ENCODE measurements at places on chromosomes 6 and 20.

GRCh38 chr20:257419-257818 lies at the start of gene DEFB132:
DEFB132 (plus strand) TSS chr20:257724; CDS start chr20:257779, 55 bp downstream.
- DNase-seq, result no peak

- no peak for DNase-seq
Measured at GRCh38 chr20:1477896-1478490, 11.3 kb upstream of the NSFL1C start.

DNA sequence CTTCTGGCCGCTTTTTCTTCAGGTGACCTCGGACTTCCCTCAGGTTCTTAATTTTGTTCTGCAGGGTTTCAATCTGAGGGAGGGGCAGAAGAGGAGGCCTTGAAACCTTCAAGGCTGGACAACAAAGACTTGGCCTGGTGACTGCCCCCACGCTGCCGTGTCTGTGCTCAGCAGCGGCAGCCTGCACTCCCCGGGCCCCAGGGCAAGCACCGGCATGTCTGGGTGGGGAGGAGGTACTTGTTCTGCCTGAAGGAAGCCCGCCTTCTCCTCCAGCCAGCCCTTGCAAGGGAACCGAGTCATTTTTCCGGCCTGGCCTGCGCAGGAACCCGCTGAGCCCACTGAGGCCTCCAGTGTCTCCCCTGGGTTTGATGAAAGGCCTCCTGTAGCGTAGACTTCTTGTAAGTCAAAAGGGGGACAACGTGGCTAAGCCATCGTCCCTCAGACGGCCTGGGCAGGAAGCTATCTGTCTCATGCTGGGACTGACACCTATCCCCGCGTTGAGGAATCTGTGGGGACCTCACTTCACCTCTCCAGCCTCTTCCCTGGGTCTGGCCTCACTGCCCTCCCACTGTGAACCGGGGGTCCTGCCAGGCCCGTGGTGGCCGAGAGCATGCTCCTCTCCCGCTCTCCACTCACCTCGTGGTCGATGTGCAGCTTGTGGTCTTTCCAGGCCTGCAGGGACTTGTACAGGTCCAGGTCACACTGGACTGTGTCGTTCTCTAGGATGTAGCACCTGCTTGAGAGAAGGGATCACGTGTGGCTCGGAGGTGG lies 119.9 kb downstream of the SULF2 start:
- DNase-seq, result no peak

GRCh38 chr6:46079061-46079460 lies 50.7 kb upstream of the ENPP4 start:
- DNase-seq, result no peak

DNA sequence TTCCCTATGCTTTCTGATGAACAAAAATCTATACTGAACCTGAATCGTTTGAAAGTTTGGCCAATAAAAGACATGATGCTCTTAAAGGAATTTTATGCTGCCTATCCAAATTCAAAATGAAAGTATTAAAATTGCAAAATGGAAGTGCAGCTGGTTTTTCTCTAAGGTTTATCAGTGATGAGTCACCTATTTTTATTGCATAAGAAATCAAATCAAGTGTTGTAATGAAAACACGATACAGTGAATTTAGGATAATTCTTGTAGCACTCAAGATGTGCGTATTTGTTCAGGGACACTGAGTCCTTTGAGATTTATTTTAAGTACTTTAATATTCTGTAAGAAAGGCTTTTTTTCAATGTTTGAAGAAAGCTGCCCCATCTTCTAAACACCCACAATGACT lies 409.5 kb downstream of the ADGRB3 start:
- no peak for DNase-seq

GRCh38 chr6:134073161-134073560 lies 20.7 kb upstream of the SLC2A12 start:
- DNase-seq, result no peak

DNA sequence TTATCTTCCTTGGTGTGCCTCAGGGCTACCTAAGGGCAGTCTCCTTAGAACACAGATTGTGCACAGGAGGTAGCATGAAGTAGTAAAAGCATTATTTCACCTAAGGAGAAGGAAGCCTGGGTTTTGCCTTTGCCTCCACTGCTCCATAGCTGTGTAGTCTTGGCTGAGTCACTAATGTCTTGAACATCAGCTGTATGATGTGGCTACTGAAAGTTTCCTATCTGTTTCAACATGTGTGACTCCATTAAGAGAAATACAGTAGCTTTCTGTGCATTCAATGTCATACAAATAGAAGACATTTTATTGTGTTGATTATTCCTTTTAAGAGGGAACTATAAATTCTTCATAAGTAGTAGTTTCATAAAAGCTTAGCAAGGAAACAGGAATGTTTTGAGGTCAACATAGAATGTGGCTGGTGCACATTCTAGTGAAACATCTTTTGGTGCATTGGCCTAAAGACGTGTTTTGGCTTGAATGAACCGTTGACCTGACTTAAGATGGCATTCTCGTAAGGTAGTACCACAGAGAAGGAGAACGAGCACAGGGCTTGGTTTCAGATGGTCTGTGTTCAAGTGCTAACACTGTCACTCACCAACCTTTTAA lies 70.6 kb downstream of the CTNNBL1 start:
- no peak for DNase-seq

GRCh38 chr6:112457886-112458285 lies 110.8 kb downstream of the RFPL4B start:
- DNase-seq, result no peak

- DNase-seq, result no peak
Measured at GRCh38 chr6:105275542-105275941, 95.7 kb upstream of the POPDC3 start.

DNA sequence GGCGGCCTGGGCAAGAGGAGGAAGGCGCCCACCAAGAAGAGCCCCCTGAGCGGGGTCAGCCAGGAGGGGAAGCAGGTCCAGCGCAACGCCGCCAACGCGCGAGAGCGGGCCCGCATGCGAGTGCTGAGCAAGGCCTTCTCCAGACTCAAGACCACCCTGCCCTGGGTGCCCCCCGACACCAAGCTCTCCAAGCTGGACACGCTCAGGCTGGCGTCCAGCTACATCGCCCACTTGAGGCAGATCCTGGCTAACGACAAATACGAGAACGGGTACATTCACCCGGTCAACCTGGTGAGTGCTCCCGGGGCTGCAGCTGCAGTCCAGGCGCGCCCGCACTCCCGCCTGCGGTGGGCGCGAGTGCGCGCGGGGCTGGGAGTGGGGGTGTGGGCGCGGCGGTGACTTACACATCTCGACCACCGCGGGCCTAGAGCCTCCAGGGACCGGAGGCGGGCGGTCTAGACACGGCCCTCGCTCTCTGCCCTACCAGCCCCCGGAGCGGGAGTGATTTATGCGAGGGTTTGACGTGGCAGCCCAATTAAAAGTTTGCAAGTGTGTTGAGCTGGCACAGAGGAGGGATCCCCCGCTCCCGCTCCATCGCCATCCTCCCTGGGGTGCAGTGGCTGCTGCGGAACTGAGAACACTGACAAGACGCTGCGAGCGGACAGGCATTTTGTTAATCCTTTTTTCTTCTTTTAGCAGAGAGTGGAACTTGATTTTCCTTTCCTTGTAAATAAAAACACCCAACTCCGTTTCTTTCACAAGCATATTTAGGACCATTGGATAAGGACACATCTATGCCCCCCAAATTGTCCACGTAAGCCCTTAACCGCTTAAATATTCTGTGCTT lies 867 bp downstream of the TCF21 start:
- DNase-seq, result no peak

- DNase-seq, result no peak
Measured at GRCh38 chr6:122558080-122558479, 52.1 kb upstream of the PKIB start.

- DNase-seq, result no peak
Measured at GRCh38 chr20:14992961-14993360, 655.5 kb upstream of the FLRT3 start.

DNA sequence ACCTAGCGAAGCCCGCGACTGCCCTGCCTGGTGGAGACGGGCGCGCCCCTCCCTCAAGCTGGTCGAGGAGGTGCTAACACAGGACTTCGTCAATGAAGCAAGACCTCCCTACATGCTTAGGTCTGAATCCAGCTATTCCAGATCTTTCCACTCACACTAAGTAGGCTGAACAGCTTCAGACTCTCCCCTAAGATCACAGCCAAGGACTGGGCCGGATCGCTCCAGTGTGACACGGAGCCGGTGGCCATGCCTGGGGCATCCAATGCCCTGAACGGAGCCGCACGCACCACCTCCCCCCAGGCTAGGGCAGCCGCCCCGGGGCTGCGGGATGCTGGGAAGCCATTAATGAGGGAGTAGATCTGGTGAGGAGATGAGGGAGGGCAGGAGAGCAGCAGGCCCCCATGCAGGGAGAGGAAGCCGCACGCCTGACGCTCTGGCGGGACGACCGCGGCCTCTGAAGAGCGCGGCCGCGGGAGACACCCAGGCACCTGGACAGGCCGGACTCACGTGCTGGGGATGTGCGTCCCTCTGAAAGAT lies 200.0 kb downstream of the WDR27 start:
- DNase-seq, result no peak

DNA sequence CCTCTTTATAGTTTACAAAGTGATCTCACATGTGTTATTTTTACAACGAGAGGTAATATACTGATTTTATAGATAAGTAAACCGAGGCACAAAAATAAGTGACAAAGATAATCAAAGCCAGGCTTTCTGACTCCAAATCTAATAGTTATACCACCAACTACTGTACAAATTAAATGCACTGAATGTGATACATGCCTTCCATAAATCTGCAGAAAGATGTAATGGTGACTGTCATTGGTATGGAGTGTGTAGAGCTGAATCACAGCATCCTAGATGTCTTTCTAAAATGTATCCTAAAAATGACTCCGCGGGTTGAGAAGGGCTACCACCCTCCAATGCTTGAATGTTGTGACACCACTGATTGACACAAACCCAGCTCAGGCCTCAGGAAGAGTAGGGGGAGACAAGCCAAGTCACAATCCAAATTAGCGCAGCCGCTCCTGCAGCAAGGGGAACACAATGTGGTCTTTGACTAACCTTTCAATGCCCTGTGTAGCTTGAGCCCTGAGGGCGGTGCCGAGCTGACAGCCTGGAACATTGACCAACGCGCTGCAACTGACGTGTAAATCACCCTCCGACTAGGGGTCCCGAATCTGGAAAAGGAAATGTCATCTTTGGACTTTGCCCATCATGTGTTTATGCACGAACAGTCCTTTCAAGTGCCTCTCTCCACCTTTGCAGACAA lies 136.8 kb downstream of the OLIG3 start:
- no peak for DNase-seq

DNA sequence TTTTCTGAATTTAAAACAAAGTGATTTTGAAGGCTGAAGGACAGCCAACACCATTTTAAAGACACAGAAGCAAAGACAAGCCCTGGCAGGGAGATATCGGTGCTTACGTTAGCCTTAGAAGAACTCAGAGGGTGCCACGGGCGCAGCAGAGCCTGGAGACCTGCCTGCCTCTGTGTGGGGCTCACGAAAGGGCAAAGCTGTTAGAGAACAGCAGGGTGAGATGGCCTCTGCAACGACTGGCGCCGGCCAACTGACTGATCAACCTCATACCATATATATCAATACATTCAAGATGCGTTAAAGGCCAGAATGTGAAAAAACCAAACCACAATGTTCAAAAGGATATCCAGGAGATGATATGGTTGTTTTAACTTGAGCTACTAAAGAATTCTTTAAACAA lies 151.0 kb upstream of the RPS6KA2 start:
- DNase-seq, result no peak

DNA sequence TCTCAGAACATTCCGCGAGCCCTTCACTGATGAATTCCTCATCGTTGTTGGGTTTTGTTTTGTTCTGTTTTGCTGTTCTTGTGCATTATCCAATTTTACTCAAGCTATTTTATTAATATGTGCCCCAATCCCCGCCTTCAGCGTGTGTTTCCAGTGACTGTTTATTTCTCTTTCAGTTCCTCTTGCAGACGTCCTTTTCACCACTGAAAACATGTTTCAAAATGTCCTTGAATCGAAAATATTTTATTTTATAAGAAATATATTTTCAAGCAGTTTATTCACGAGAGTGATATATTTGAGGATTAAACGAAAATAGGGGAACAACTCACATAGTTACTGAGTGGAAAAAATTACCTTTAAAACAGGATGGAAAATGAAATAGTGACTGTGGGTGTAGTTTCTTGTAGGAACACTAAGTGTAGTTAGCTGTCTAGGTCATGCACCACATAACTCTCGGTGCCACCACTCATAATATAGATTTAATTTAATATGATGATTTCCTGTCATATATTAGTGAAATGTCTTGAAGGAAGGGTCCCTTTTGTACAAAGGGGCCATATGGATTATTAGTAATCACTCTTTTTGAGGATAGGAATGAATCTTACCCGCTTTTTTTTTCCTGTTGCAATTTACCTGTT lies 45.3 kb upstream of the HDDC2 start:
- DNase-seq, result no peak

DNA sequence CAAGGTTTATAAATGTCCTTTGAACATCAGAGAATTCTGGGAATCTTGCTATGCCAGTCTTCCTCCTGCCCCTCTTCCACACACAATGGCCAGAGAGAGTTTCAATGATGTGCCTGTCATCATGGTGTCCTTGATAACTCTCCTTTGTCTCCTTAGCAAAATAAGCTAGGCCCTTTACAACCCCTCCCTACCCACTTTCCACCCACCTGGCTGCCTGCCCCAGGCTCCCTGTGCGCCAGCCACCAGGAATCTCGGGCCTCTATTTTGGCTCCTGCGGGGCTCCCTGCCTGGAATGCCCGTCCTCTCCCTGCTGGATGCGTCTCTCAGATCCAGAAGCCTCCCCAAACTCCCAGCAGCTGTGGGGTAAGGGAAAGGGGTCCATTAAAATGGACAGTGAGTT lies 60.9 kb downstream of the NCR2 start:
- no peak for DNase-seq

DNA sequence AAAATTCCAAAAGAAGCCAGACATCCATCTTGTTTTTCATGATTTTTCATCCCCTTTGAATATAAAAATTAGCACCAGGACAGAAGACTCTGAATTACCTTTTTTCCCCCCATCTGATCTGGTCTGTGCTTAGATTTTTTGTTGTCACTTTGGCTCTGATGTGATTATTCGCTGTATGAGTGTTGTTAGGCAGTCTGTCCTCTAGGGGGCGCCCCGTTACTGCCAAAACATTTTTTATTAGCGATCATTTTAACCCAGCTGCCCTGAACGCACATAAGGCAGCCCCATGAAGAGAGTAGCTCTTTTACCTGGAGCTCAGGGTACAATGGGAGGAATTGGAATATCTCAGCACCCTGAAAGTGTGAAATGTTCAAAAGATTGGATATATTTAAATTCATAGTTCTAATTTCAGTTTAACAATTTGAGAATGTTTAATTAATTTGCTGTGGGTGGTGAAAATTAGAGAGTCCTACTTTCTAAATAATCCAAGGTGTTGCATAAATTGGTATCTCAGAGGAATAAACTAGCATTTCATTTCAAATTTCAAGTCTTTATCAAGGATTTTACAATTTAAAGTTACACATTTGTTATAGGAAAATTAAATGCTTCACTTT lies 60.8 kb downstream of the PRPH2 start:
- peak; percentile 79 for DNase-seq

DNA sequence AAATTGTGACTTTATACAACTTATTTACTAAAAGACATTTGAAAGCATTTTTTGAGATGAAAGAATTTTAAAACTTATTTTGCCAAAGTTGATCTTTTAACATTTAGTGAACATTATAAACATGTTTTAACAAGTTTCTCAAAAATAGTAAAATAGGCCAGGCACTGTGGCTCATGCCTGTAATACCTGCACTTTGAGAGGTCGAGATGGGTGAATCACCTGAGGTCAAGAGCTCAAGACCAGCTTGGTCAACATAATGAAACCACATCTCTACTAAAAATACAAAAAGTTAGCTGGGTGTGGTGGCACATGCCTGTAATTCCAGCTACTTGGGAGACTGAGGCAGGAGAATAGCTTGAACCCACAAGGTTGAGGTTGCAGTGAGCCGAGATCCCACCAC lies 78.6 kb downstream of the CLVS2 start:
- no peak for DNase-seq

Measured in stimulated activated CD4-positive, alpha-beta T cell treated with anti-CD3 and anti-CD28 coated beads, Interleukin-1b, Interleukin-23, amount 100 ng/mL, for 1 hour (primary cell).